ENCODE measurements at places on chromosomes 4 and X.
A peak's percentile ranks its signal among the peaks of the same experiment; 100 is the strongest.

GRCh38 chrX:47413179-47413594 lies 42.8 kb downstream of the ZNF157 start:
- no peak for DNase-seq

- no peak for DNase-seq
These were observed 334.5 kb upstream of the IGFBP7 start for GRCh38 chr4:57444671-57445070.

GRCh38 chrX:141278306-141278705 lies 36.0 kb upstream of the SPANXC start:
- peak; percentile 0 for DNase-seq

GRCh38 chrX:153714256-153714655 lies 9.9 kb downstream of the BCAP31 start:
- DNase-seq = no peak

DNA sequence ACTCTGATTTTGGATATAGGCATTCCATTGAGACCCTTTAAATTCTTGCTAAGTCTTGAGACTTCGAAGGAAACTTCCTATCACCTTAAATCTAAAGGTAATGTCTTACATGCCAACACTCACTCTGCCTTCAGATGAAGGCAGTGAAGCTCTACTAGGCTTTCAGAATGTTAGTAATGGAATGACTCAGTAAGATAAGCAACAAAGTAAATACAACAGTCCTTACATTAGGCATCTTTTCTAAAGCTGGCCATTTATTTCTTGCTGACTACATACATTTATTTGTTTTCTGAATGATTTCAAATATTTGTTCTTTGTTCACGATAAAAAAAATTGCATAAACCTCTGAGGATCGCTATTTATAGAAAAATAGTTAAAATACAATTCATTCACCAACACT lies 43.5 kb downstream of the ASIC5 start:
- DNase-seq = no peak

- DNase-seq = peak; percentile 23
These were observed 52.8 kb upstream of the ANKRD17 start for GRCh38 chr4:73311428-73311827.

DNA sequence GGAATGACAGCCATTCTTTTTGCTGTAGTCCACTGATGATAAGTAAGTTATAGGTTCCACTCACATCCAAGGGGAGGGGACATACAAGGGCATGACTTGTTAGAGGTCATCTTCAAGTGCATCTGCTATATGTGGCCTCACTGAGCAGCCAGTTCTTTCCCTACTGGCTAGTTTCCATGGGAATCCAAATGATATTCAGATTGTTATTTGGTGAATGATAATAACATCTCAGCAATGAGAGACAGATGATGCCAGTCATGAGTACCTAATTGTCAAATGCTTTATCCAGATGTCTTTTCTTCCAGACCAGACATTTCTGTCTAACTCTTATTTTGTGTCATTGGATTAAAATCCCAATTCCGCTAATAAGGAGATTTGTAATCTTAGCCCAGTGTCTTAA lies 460.4 kb upstream of the BOD1L1 start:
- DNase-seq = no peak

GRCh38 chr4:53598901-53599300 lies 7.6 kb upstream of the LNX1 start:
- no peak for DNase-seq

DNA sequence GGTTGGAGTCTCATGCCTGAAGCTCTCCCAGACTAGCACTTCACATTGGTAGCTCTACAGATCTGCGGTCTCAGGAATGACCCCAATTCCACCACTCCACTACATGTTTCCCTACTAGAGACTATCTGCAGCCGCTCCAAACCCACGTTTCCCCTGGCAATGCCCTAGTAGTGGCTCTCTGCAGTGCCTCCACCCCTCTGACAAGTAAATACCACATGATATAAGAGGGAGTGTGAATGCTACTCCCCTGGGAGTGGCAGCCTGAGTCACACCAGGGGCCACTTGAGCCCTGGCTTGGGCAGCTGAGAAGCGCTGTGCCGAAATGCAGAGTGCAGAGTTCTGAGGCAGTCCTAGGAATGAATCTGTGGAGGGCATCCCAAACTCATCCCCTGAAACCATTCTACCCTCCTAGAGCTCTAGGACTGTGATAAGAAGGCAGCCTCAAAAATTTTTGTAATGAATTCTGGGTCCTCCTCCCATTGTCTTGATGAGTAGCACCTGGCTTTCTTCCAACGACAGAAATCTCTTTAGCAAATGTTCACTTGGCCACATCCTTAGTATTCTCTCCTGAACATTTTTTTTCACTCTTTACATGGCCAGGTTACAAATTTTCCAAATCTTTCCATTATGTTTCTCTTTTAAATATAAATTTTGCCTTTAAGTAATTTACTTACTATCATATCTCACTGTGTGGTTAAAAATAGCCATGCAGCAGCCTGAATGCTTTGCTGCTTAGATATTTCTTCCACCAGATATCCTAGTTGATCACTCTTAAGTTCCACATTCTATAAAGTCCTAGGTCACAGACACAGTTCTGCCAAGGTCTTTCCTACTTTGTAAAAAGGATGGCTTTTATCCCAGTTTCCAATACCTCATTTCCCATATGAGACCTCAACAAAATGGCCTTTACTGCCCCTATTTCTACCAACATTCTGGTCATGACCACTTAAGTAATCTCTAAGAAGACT lies 160.2 kb upstream of the CPEB2 start:
- DNase-seq = no peak

GRCh38 chr4:146049802-146050201 lies 111.2 kb upstream of the ZNF827 start:
- DNase-seq = no peak

DNA sequence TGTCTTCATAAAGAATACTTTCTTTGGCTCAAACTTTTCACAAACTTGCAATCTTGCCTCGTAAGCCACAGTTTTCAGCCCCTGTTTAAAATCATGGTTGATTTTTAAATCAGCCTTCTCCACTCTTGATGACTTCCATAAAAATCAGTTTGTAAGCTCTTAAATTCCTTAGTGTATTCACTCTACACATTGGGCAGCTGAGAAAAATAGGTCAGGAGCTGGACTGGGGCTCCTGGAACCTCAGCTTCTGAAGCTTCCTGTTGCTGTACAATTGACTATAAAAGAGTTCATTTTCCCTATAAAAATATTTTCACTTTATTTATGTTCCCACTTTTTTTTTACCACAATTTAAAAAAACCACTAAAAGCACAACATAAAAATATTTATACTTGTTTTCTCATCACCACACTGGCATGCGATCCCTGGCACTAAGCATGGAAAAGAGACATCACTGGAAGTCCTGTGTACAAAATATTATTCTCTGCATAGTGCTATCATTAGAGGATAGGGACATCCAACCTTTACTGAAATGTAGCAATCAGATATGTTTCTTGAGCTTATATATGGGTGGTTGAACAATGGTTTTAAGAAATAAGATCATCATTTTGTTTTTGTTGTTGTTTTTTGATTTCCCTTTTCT lies 345.7 kb downstream of the FBXO8 start:
- no peak for DNase-seq

- peak; percentile 77 for DNase-seq
These were observed 840 bp upstream of the CLCN3 start for GRCh38 chr4:169619518-169619957.

DNA sequence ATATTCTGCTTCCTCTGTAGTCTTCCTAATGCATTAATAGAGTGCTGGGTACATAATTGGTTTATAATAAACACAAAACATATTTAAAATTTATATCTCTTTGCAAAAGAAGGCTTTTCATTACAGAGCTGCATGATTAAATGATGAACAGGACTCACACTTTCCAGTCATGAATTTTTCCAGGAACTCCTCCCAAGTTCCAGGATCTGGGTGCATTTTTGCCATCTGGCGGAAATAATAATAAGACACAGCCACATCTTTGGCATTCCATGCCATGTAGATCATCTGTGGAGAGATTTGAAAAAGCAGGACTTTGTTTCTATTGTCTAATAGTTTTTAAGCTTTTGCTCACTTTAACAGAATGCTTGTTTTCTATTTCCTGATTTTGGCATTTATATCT lies 40.2 kb upstream of the SULT1B1 start:
- no peak for DNase-seq

DNA sequence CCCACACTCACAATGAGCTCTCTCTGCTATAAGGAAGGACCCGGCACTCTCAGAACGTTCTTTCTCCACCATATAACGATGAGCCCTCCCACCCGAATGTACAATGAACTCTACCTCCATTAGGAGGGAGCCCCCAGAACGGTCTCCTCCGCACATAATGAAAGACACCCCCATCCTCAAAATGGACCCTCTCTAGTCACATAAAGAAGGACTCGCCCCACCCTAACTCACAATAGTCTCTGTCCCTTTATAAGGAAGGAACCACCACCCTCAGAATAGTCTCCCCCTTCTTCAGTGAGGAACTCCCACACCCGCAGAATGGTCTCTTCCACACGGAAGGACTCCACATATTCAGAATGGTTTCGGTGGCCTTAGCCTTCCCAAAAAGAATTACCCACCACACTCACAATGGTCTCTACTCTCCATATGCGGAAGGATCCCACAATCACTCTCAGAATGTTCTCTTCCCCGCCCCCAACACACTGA lies 477 bp downstream of the SLC35A2 start:
- DNase-seq = peak; percentile 57

GRCh38 chr4:145868637-145869409 lies 69.8 kb downstream of the ZNF827 start:
- DNase-seq = no peak

DNA sequence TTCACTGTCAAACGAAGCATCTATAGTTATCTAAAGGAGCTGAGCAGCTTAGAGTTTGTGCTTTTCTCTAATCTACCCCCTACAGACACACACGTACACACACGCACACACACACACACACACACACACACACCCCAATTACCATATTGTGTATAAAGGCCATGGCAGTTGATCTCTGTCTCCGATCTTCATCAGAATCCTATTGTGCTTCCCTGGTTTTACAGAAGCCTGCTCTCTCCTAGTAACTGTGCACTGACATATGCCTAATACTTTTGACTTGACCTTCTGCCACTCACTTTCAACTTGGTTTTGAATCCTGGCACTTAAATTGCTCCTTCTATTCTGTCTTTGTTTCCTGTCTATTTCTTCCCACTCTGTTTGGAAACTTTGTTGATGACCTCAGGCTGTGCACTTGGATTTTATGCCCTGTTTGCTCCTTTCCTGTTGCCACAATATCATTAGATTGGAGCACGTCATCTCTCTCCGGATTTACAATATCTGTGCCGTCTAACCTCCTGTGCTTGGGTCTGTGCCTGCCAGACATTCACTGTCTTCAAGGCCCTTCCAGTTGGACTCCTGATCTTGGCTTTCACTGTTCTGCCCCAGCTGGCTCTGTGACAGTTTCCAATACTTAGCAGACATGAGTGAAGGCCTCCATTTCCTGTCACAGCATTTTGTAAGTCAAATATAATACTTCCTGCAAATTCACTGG lies 928.1 kb downstream of the FAT4 start:
- no peak for DNase-seq

DNA sequence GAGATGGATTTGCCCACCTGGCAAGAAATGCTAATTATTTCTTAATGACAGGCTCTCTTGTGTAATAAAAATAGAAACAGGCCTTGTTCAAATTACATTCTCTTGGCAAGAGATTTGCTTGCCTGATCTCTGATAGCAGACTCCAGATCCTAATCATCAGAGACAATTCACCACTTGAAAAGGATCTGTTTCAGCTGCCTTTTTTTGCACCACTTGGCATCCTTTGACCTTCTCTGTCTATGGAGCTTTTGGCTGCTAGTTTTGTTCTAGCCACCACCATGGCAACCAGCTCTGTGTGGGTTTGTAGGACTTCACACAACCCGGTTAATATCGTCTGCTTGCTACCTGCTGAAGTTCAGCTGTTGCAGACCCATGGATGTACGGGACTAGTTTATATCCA lies 241.1 kb upstream of the TLL1 start:
- no peak for DNase-seq

GRCh38 chr4:86895692-86896488 lies 3.7 kb upstream of the C4orf36 start:
- DNase-seq = peak; percentile 73

DNA sequence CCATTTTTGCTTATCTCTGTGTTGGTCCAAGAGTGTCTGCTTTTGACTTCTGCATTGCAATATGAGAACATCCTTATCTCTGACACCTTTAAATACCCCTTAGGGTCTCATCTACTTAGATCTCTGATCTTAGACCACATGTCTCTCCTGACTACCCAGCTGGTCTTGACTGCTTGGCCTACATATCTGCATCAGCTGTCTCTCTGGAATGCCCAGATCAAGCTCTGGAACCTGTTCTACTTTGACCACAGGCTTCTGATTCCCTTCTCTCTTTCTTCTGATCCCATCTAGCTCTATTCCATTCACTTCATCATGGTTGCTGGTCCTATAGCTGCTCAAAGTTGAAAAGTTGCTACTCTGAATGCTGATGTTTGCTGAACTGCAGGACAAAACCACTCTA lies 301.2 kb downstream of the MAPK10 start:
- no peak for DNase-seq

- no peak for DNase-seq
These were observed 52.8 kb downstream of the TBC1D14 start for GRCh38 chr4:6962211-6963041.

DNA sequence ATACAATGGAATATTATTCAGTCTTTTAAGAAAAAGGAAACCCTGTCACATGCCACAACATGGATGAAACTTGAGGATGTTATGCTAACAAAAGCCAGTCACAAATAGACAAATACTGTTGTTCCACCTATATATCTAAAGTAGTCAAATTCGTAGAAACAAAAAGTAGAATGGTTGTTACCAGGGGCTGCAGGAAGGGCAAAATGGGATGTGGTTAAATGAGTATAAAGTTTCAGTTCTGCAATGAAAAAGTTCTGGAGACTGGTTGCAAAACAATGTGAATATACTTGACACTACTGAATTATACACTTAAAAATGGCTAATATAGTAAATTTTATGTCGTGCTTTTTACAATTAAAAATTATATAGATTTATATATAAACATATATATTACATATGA lies 12.2 kb downstream of the SPOCK3 start:
- no peak for DNase-seq

- peak; percentile 57 for DNase-seq
These were observed 56.5 kb upstream of the ARX start for GRCh38 chrX:25072247-25072646.

DNA sequence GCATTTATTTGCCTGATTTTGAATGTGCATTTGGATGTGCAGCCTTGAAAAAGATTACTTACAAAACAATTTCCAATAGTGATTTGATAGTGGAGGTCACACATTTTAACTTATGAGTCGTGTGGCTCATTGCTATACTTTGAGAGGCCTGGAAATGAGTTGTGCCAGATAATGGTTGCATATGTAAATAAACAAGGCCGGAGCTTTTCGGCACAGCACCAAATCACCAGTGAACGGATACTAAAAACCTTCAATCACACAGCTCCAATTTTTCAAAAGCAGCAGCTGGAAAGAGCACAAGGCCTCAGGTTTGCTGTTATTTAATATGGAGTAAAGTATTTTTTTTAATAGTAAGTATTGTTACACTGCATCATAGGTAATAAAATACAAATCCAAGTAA lies 57.2 kb downstream of the NPY5R start:
- DNase-seq = no peak

DNA sequence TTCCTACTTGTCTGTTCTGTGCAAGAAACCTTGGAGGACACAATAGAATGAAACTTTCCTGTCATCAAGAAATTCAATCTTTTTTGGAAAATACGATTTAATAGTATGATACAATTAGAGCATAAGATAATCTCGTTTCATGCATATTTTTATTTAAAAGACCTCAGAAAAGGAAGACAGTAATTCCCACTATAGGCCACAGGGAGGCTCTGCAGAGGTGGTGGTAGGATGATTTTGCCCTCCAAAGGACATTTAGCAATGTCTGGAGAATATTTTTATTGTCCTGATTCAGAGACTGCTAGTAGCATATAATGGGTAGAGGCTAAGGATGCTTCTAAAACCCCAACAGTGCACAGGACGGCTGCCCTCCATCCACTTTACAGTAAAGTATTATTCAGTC lies 68.7 kb downstream of the PAK3 start:
- no peak for DNase-seq

Data from erythroblast (primary cell).